ENCODE measurements at places on chromosomes 12 and 14. TPM values are rescaled to one million over a fixed set of nuclear protein-coding genes. Genes with fewer than 3 reads are reported as not detected.

GRCh38 chr12:93540466-93540865 is 32.0 kb upstream of the SOCS2 start:
- H3K4me3 ChIP-seq, result no peak overlapping the region
- peaks cover 14% of the 10 kb centered on the region for H3K36me3 ChIP-seq
- peaks cover 26% of the 10 kb centered on the region for H3K4me1 ChIP-seq
- H3K27me3 ChIP-seq, result no peaks in the 10 kb centered on the region

- peaks cover 53% of the 10 kb centered on the region for H3K4me1 ChIP-seq
- peak overlapping the region; percentile 100 for H3K27ac ChIP-seq
- H3K27me3 ChIP-seq, result no peaks in the 10 kb centered on the region
- DNase-seq, result no peak
- peak overlapping the region; percentile 95 for H3K4me3 ChIP-seq
- peaks cover 17% of the 10 kb centered on the region for H3K36me3 ChIP-seq
Measured at GRCh38 chr14:69398818-69399210, 322 bp downstream of the SLC39A9 start.

- H3K27ac ChIP-seq, result no peak overlapping the region
- peaks cover 12% of the 10 kb centered on the region for H3K27me3 ChIP-seq
- H3K4me3 ChIP-seq, result no peak overlapping the region
- H3K4me1 ChIP-seq, result no peaks in the 10 kb centered on the region
Measured at GRCh38 chr12:72610854-72611358, 338.7 kb downstream of the TRHDE start.

GRCh38 chr14:76830556-76830955 is 4.3 kb downstream of the LRRC74A start:
- H3K4me3 ChIP-seq, result no peak overlapping the region
- no peaks in the 10 kb centered on the region for H3K4me1 ChIP-seq
- H3K27ac ChIP-seq, result no peak overlapping the region

DNA sequence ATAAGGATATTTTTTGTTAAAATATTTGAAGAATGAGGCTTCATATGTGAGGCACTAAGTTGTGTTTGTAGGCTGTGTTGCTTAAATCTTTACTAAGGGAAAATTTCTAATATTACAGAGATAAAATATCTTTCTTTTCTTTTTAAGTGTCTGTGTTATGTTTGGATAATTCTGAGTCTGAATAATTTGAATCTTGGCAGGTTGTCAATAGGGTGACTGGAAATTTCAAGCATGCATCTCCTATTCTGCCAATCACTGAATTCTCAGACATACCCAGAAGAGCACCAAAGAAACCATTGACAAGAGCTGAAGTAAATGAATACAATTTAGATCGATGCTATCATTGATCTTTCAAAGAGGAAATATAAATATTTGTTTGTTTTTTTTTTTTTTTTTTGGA is 29.4 kb downstream of the TMPO start:
- H3K4me3 ChIP-seq, result no peak overlapping the region
- H3K27me3 ChIP-seq, result no peaks in the 10 kb centered on the region
- peaks cover 14% of the 10 kb centered on the region for H3K4me1 ChIP-seq
- no peak for DNase-seq

NXPH4 gene
- total RNA-seq, result 62.6 TPM

BBOF1 gene
- 8.0 TPM for total RNA-seq

INF2 gene
- total RNA-seq, result 124 TPM

DNA sequence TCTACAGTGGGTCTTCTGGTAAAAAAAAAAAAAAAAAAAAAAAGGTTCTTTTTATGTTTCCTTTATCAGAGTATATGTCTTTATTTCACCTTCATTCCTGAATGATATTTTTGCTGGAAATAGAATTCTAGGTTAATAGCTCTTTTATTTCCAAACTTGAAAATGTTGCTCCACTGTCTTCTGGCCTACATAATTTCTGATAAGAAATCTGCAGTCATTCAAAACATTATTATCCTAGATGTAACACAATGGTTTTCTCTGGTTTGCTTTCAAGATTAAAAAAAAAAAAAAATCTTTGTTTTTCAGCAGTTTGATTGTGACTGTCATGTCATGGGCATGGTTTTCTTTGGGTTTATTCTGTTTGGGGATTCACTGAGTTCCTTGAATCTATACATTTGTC is 19.5 kb downstream of the DCP1B start:
- H3K4me3 ChIP-seq, result no peak overlapping the region
- H3K36me3 ChIP-seq, result peaks cover 65% of the 10 kb centered on the region
- DNase-seq, result no peak
- H3K27ac ChIP-seq, result no peak overlapping the region
- no peaks in the 10 kb centered on the region for H3K27me3 ChIP-seq

- no peak overlapping the region for H3K4me3 ChIP-seq
- H3K27me3 ChIP-seq, result peaks cover 22% of the 10 kb centered on the region
- no peak for DNase-seq
- no peak overlapping the region for H3K27ac ChIP-seq
- H3K36me3 ChIP-seq, result no peaks in the 10 kb centered on the region
- H3K4me1 ChIP-seq, result no peaks in the 10 kb centered on the region
Measured at GRCh38 chr12:99024191-99024590, 379.1 kb downstream of the APAF1 start.

GRCh38 chr12:115355301-115355700 is 671.3 kb upstream of the TBX3 start:
- no peaks in the 10 kb centered on the region for H3K36me3 ChIP-seq
- H3K4me1 ChIP-seq, result peaks cover 29% of the 10 kb centered on the region
- H3K4me3 ChIP-seq, result no peak overlapping the region
- peak overlapping the region; percentile 32 for H3K27ac ChIP-seq
- no peak for DNase-seq

- H3K36me3 ChIP-seq, result no peaks in the 10 kb centered on the region
- no peaks in the 10 kb centered on the region for H3K27me3 ChIP-seq
- no peak overlapping the region for H3K4me3 ChIP-seq
- peaks cover 66% of the 10 kb centered on the region for H3K4me1 ChIP-seq
- H3K27ac ChIP-seq, result no peak overlapping the region
Measured at GRCh38 chr12:89946518-89947135, 238.0 kb upstream of the ATP2B1 start.

GRCh38 chr14:102605029-102605428 is 12.6 kb downstream of the RCOR1 start:
- H3K4me1 ChIP-seq, result peaks cover 32% of the 10 kb centered on the region
- no peaks in the 10 kb centered on the region for H3K27me3 ChIP-seq
- H3K27ac ChIP-seq, result no peak overlapping the region
- H3K4me3 ChIP-seq, result no peak overlapping the region

TSPAN9 gene
- 114 TPM for total RNA-seq

DNA sequence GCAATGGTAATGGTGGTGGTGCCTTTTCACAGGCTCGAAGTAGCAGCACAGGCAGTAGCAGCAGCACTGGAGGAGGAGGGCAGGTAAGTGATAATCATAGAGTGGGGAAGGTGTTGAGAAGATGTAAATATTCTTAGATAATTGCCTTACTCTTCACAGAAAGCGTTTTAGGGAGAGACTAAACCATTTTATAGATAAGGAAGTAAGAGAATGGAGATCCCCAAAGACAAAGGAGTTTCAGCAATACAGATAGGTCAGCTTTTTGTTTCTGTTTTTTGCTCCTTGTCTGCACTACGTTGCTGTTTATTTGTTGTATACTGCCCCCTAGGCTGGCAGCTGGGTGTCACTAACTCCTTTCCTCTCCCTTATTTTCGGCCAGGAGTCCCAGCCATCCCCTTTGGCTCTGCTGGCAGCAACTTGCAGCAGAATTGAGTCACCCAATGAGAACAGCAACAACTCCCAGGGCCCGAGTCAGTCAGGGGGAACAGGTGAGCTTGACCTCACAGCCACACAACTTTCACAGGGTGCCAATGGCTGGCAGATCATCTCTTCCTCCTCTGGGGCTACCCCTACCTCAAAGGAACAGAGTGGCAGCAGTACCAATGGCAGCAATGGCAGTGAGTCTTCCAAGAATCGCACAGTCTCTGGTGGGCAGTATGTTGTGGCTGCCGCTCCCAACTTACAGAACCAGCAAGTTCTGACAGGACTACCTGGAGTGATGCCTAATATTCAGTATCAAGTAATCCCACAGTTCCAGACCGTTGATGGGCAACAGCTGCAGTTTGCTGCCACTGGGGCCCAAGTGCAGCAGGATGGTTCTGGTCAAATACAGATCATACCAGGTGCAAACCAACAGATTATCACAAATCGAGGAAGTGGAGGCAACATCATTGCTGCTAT is 2.0 kb downstream of the SP1 start:
- no peak for DNase-seq
- H3K4me3 ChIP-seq, result peak overlapping the region; percentile 88
- no peaks in the 10 kb centered on the region for H3K27me3 ChIP-seq
- peaks cover 55% of the 10 kb centered on the region for H3K4me1 ChIP-seq

NEDD8 gene
- 158 TPM for total RNA-seq

- peaks cover 29% of the 10 kb centered on the region for H3K4me1 ChIP-seq
- H3K27me3 ChIP-seq, result peaks cover 9% of the 10 kb centered on the region
- no peak for DNase-seq
Measured at GRCh38 chr14:75281654-75282019, 3.0 kb downstream of the FOS start.

GRCh38 chr14:104830781-104831180 is 29.9 kb downstream of the ZBTB42 start:
- no peaks in the 10 kb centered on the region for H3K36me3 ChIP-seq
- no peaks in the 10 kb centered on the region for H3K27me3 ChIP-seq
- no peak for DNase-seq
- peaks cover 14% of the 10 kb centered on the region for H3K4me1 ChIP-seq
- H3K27ac ChIP-seq, result no peak overlapping the region
- H3K4me3 ChIP-seq, result no peak overlapping the region

GRCh38 chr12:26298785-26299621 is 103.6 kb downstream of the SSPN start:
- peak overlapping the region; percentile 53 for H3K4me3 ChIP-seq
- H3K27ac ChIP-seq, result peak overlapping the region; percentile 83
- H3K4me1 ChIP-seq, result peaks cover 17% of the 10 kb centered on the region
- no peak for DNase-seq

RNFT2 gene
- 9.6 TPM for total RNA-seq

OR5AU1 gene
- not detected for total RNA-seq

DNA sequence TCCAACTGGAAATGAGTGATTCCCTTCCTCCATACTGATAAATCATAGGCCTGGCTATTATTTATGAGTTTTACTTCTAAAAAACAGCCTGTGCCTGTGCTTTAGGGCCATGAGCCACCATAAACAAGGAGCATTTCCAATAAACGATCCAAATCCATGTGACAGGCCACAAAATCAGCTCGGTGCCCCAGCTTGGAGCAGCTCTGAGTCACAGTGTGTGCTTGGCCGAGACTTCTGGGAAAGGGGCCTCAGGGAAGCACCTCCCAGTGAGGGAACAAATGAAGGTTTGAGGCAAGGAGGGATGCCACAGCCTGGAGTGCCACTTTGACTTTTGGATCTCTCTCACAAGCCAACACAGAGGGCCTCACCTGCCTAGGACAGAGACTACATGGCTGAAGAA is 190.4 kb downstream of the NTF3 start:
- H3K4me3 ChIP-seq, result no peak overlapping the region
- H3K36me3 ChIP-seq, result no peaks in the 10 kb centered on the region
- H3K27ac ChIP-seq, result no peak overlapping the region

DNA sequence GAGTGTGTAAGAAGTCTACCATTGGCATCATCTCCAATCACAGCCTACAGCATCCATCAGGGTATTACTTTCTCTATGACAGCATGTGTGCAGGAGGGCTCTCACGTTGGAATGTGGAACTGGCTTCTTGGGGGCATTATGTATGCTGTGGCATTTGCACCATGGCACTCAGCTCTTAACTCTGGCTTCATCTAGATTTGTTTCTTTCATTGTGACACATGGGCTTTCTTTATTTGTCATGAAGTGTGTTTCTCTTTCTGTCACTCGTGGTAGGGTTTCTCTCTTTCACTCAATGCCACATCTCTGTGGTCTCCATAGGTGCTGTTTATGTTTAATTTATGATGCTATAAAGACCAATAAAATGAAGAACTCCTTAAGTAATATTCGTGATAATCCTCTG is 191.2 kb upstream of the GARIN2 start:
- H3K27me3 ChIP-seq, result no peaks in the 10 kb centered on the region
- H3K36me3 ChIP-seq, result no peaks in the 10 kb centered on the region
- no peak for DNase-seq
- H3K4me1 ChIP-seq, result no peaks in the 10 kb centered on the region
- H3K27ac ChIP-seq, result no peak overlapping the region

ADAMTS20 gene
- not detected for total RNA-seq

ARF3 gene
- 144 TPM for total RNA-seq

DNA sequence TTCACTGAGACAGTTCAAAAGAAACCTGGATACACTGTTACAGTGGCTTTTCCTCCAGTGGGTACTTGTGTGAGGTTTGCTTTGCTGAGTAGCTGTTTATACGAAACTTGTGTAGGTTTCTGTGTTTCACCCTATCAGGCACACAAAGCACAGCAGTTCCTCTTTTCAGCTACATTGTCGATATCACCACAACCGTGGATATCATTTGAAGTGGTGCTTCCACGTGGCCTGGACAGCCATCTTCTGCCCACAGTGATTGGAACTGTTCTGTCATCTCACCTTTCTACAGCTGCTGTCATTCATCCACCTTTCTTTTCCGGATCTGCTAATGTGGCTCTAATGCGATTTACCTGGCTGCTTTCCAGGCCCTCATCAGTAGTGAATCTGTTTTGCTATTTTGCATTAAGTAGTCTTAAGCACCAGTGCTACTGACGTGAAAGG is 368.8 kb downstream of the SYT1 start:
- no peaks in the 10 kb centered on the region for H3K4me1 ChIP-seq
- H3K36me3 ChIP-seq, result no peaks in the 10 kb centered on the region
- no peak overlapping the region for H3K4me3 ChIP-seq

GRCh38 chr12:59056966-59057365 is 136.7 kb upstream of the LRIG3 start:
- peaks cover 8% of the 10 kb centered on the region for H3K4me1 ChIP-seq
- no peak overlapping the region for H3K4me3 ChIP-seq
- no peak overlapping the region for H3K27ac ChIP-seq
- no peak for DNase-seq
- H3K27me3 ChIP-seq, result no peaks in the 10 kb centered on the region
- no peaks in the 10 kb centered on the region for H3K36me3 ChIP-seq

- peaks cover 29% of the 10 kb centered on the region for H3K36me3 ChIP-seq
- H3K4me1 ChIP-seq, result peaks cover 45% of the 10 kb centered on the region
- H3K27ac ChIP-seq, result no peak overlapping the region
- no peaks in the 10 kb centered on the region for H3K27me3 ChIP-seq
- DNase-seq, result no peak
Measured at GRCh38 chr12:65853489-65854157, 29.3 kb downstream of the HMGA2 start.

- H3K4me1 ChIP-seq, result peaks cover 10% of the 10 kb centered on the region
- DNase-seq, result no peak
- no peaks in the 10 kb centered on the region for H3K36me3 ChIP-seq
- H3K4me3 ChIP-seq, result no peak overlapping the region
- no peak overlapping the region for H3K27ac ChIP-seq
Measured at GRCh38 chr14:31898838-31899528, 178.1 kb upstream of the ARHGAP5 start.

DNA sequence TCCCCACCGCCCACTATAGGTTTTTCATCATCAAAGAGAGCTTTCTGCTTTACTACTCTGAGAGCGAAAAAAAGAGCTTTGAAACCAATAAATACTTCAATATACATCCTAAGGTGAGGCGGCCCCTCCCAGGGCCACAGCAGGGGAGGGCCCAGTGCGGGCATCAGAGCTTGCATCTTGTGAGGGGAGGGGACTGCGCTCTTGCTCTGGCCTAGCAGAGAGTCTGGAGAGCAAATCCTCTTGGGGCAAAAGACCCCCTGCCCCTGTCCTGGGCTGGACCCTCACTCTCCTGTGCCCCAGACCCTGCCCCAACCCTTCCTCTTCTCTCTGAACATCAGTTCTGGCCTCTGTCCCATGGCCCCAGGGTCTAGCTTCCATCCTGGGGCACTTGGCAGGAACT is 15.6 kb downstream of the PLEKHD1 start:
- DNase-seq, result no peak
- H3K4me3 ChIP-seq, result no peak overlapping the region
- H3K27ac ChIP-seq, result no peak overlapping the region
- H3K27me3 ChIP-seq, result peaks cover 18% of the 10 kb centered on the region
- H3K36me3 ChIP-seq, result no peaks in the 10 kb centered on the region
- peaks cover 3% of the 10 kb centered on the region for H3K4me1 ChIP-seq

PTGER2 gene
- 2.1 TPM for total RNA-seq

All from osteocyte (in vitro differentiated cells).